ENCODE measurements at places on chromosomes 2 and 18. TPM values are rescaled to one million over a fixed set of nuclear protein-coding genes. Genes with fewer than 3 reads are reported as not detected.
A peak's percentile ranks its signal among the peaks of the same experiment; 100 is the strongest.

DNA sequence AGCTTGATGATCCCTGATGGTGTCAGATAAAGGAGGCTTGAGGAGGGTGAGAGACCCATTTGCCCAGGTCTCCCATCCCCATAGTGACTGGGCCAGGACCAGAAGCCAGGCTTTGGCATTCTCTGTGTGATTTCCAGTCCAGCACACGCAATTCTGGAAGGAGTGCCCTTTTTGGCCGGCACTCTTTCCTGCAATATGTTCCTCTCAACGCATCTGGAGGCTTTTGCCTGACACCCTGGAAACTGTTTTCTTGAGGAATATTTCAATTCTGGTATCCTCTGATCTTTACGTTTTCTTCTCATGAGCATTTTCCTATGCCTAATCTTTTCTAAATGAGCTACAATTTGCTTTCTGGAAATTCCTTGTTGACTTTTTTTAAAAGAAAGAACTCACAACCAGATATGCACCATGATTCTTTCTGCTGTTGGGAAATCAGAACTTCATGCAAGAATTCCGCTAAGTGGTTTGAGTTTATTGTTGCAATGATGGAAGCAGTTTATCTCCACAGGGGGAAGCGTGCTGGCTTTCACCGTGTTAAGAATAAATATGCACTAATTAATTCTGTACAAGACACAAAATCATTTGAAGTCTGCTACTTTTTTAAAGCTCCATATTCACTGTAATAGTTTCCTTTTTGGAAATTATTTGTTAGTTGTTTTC lies 143.7 kb downstream of the NAPG start:
- H3K4me3 ChIP-seq: no peak overlapping the region
- DNase-seq: no peak
- no peak overlapping the region for H3K27ac ChIP-seq
- no peaks in the 10 kb centered on the region for H3K4me1 ChIP-seq
- no peaks in the 10 kb centered on the region for H3K36me3 ChIP-seq
- no peaks in the 10 kb centered on the region for H3K27me3 ChIP-seq

The STK11IP gene
- 16.8 TPM for total RNA-seq

DNA sequence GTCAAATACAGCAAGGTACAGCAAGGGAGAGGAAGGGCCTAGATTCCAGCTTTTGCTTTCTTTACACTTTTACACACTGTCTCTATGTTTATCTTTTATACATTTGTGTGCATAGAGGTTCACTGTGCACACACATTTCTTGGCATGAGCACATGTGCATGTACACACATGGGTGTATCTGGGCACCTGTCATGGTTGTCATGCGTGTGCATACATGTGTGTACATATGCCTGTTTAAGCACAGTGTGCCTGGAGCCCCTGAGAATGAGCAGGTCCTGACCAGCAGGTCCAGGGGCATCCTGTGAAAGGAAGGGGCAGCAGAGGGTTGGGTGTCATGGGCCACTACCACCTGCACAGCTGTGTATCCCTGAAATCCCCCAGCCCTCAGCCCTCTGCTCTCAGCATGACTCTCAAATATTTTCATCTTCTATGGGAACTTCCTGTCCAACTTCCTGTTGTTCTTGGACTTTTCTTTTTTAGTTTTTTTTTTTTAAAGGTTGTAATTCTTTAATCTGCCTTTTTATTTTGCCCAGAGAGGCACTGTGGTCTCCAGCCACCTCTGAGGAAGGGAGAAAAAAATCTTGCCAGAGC lies 97.0 kb upstream of the EPAS1 start:
- no peaks in the 10 kb centered on the region for H3K4me1 ChIP-seq
- no peak for DNase-seq
- no peaks in the 10 kb centered on the region for H3K36me3 ChIP-seq
- no peaks in the 10 kb centered on the region for H3K27me3 ChIP-seq
- H3K27ac ChIP-seq: no peak overlapping the region

The VRK2 gene
- 24.3 TPM for total RNA-seq

DNA sequence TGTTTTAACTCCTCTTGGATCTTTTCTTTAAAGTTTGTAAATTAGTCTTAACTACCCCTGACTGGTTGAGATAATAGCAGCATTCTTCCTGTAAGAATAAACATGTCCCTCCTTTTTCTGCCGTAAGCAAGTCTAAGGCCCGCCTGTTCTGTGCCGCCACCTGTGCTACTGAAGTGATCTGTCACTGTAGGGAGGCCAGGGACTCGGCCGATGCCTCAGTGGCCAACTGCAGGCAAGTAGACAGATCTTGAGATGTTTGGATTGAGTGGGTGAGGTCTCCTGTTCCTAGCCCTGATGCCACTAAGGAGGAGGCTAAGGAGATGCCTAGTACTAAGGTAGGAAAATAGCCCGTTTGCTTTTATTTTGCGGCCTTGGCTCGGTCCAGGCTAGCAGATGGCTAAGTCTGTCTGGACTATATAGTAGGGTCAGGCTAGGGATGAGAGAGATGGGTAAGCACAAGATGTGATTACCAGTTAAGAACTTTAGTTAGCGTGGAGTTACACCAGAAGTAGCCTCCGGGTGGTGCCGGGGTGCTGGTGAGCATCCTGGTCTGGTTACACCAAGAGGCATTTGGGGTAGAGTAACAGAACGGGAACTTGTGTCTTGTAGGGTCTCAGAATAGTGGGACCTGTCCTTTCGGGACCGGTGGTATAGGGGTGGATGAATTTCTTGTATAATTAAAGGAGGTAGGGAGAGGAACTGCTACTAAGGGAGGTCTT lies 584.2 kb downstream of the SUCLG1 start:
- H3K27me3 ChIP-seq: no peaks in the 10 kb centered on the region
- no peaks in the 10 kb centered on the region for H3K4me1 ChIP-seq
- no peak overlapping the region for H3K4me3 ChIP-seq

DNA sequence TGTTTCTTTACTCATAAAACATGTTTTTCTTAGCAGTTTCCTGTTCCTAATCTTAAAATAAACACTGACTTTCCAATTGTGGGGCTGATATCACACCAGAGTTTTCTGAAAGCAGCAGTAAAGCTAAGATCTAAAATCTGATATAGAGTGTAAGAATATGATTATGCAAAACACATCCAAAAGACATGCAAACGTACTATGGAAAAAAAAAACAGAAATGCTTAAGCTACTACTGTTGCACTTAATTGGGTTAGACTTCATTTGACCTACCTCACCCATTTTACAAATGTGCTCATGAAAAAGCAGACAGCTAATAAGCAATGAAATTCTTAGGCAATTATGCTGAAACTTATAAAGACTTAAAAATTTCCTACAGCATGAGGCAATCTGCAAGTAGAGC lies 10.5 kb downstream of the CYTIP start:
- no peaks in the 10 kb centered on the region for H3K27me3 ChIP-seq
- peak; percentile 3 for DNase-seq
- no peak overlapping the region for H3K27ac ChIP-seq
- H3K4me1 ChIP-seq: no peaks in the 10 kb centered on the region
- no peaks in the 10 kb centered on the region for H3K36me3 ChIP-seq
- no peak overlapping the region for H3K4me3 ChIP-seq

The ESPNL gene
- total RNA-seq: 1.3 TPM

- H3K27ac ChIP-seq: no peak overlapping the region
- DNase-seq: peak; percentile 51
- no peaks in the 10 kb centered on the region for H3K27me3 ChIP-seq
- H3K4me3 ChIP-seq: no peak overlapping the region
These were observed 255.4 kb downstream of the AGAP1 start for GRCh38 chr2:235749121-235749770.

- no peaks in the 10 kb centered on the region for H3K27me3 ChIP-seq
- H3K27ac ChIP-seq: no peak overlapping the region
- DNase-seq: no peak
These were observed 28.1 kb downstream of the TMEM163 start for GRCh38 chr2:134690629-134691215.

GRCh38 chr2:70668432-70668831 lies 99.6 kb downstream of the ADD2 start:
- no peaks in the 10 kb centered on the region for H3K36me3 ChIP-seq
- no peaks in the 10 kb centered on the region for H3K27me3 ChIP-seq
- no peak overlapping the region for H3K27ac ChIP-seq
- no peak overlapping the region for H3K4me3 ChIP-seq
- no peak for DNase-seq

DNA sequence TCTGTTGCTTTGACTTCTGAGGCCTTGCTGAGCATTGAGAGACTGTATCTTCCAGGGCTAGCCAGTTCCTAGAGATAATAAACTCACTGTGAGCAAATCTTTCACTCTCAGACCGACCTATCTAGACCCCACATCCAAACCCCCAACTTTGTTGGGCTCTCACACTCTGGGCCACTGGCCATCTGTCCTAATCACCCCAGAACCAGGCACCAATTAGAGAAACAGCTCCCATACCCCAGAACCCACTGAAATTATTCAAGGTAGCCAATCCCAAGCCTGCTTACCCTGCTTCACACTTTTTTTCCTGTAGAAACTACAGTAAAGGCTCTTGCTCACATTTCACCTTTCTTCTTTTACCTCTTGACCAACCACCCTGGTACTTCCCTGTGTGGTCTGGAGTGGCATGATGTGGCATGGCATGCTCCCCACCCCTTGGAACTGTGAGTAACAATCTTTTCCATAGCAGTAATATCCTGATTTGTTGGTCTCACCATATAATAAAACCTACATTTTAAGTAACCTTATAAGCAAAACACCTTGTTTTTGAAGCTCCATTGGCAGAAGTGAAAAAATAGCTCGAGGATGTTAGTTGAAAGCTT lies 55.2 kb downstream of the ANKRD12 start:
- no peak overlapping the region for H3K4me3 ChIP-seq
- no peaks in the 10 kb centered on the region for H3K27me3 ChIP-seq
- H3K27ac ChIP-seq: no peak overlapping the region
- no peak for DNase-seq
- H3K36me3 ChIP-seq: no peaks in the 10 kb centered on the region

The HOXD1 gene
- not detected for total RNA-seq

The SERPINB4 gene
- total RNA-seq: not detected

DNA sequence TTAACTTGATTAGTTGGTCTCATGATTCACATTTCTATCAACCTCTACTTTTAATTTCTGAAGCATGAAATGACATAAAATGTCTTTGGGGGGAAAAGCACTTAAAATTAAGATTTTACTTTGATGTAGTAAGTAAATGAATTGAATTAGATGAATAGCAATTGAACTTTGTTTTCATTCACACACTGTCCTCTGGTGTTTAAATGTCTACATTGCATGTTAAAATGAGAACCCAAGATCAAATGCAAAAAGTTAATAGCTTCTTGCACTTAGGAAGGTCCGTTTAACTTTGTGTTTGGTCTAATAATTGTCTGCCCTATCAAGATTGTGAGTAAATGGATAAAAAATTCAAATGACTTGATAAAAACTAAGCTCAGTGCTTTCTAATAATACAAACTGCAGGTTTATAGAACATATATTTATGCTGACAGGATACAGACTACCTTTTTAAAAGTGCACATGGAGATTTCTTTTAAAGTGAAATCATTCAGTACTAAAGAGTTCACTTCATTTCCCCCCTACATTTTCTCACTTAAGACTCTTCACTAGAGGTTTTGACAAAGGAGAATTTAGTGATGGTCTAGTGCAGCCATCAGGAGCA lies 156.2 kb upstream of the NABP1 start:
- no peaks in the 10 kb centered on the region for H3K36me3 ChIP-seq
- H3K4me3 ChIP-seq: no peak overlapping the region
- H3K4me1 ChIP-seq: no peaks in the 10 kb centered on the region
- H3K27me3 ChIP-seq: no peaks in the 10 kb centered on the region
- peak; percentile 32 for DNase-seq
